ENCODE measurements at places on chromosomes 11 and 22.

- no peak for DNase-seq
Observed at GRCh38 chr11:94851864-94852636, 83.9 kb downstream of the AMOTL1 start.

- no peak for DNase-seq
Observed at GRCh38 chr11:47551086-47551485, 1.8 kb downstream of the CELF1 start.

DNA sequence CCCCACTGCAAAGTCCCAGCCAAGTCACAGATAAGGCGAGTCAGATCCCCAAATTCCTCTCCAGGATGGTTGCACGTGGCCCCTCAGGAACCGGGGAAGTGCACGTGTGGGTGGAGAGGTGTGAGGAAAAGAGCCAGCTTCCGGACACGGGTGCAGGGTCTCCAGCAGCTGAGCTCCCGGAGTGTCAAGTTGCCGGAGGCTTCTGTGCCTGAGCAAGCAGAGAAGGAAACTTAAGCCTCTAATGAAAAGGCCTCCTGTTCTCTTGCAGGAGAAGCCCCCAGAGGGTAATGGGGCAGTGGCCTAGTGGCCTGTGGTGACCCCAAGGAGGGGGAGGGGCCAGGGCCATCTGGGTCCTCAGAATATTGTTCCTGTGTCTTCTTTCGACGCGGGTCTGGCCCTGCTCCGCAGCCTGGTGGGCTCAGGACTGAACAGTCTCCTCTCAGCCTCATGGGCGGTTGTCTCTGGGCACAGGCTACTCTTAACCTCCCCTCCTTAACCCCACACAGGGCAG is 147.9 kb downstream of the FEZ1 start:
- DNase-seq = no peak

DNA sequence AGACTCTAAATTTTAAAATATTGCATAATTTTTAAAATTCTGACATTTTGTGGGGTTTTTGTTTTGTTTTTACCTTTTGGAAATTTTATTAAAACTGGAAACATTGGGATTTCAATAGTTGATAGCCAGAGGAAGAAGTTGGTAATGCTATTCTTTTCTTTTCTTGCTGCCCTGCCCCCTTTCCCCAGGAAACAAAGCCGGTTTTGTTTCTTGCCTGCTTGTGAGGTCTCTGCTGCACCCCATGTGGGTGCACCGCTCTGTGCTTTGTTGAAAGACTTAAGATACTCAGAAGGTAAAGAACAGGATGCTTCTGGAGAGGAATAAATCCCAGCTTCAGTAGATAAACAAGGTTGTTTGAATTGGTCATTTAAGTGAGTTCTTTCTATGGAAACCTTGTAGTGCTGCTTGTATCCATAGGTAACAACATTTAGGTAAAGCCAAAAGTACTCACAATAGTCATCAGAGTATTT is 87.5 kb downstream of the YAP1 start:
- no peak for DNase-seq

GRCh38 chr11:71940561-71941219 is 11.8 kb downstream of the RNF121 start:
- no peak for DNase-seq

- no peak for DNase-seq
Observed at GRCh38 chr11:76628408-76628947, 42.1 kb downstream of the LRRC32 start.

GRCh38 chr11:46378811-46379481 is 2.5 kb upstream of the MDK start:
- DNase-seq = no peak

DNA sequence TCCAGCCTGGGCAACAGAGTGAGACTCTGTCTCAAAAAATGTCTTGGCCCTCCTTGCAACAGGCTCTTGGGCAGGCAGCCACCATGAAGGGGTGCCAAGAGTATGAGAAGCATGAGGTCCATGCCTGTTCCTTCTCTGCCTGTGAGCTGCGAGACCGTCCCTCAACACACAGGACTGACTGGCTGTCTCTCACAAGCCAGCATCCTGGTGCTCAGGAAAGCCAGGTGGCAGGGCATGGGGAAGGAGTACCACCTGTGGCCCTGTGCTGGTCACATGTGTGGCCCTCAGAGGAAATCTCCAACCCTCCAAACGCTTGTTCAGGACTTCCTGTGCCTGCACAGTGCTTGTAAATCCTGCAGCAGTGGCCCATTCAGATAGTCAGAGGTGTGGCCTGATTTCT is 83.2 kb downstream of the ATXN10 start:
- DNase-seq = no peak

DNA sequence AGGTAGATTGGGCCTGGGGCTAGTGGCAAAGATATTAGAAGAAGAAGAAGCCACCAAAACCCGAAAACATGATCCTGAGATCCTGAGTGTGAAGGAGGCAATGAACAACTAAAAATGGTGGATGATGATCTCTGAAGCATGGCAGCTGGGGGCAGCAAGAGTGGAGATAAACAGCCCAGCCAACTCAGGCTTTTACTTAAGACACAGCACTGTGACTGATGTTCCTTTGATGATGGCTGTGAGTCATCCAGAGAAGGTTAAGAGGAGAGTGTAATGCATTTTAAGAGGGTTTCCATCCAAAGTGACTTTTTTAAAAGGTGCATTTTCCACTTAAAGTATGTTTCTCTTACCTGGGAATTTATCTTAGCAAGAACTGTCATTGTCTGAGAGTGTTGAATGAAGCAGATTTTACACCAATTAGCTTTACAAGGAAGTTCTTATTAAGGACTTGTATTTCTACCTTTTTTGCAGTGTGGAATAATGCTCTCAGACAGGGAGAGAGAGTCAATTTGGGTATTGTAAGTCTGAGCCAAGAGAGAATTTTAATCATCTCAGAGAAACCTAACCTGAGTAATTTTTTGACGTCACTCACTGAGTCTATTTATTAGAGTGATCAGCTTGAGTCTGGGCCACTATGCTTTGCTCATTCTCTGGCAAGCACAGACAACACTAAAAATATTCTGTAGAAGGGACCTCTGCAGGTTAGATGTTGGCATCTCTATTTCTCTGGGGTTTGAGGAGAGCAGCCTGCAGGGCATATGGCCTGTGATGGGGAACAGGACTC is 14.1 kb upstream of the CALCB start:
- no peak for DNase-seq

GRCh38 chr11:24240496-24241175 is 256.2 kb upstream of the LUZP2 start:
- DNase-seq = no peak

GRCh38 chr11:64586366-64586765 is 4.7 kb upstream of the SLC22A12 start:
- no peak for DNase-seq

GRCh38 chr22:46373921-46374662 is 38.6 kb downstream of the TRMU start:
- no peak for DNase-seq

- no peak for DNase-seq
Observed at GRCh38 chr11:115471367-115471766, 32.8 kb downstream of the CADM1 start.

DNA sequence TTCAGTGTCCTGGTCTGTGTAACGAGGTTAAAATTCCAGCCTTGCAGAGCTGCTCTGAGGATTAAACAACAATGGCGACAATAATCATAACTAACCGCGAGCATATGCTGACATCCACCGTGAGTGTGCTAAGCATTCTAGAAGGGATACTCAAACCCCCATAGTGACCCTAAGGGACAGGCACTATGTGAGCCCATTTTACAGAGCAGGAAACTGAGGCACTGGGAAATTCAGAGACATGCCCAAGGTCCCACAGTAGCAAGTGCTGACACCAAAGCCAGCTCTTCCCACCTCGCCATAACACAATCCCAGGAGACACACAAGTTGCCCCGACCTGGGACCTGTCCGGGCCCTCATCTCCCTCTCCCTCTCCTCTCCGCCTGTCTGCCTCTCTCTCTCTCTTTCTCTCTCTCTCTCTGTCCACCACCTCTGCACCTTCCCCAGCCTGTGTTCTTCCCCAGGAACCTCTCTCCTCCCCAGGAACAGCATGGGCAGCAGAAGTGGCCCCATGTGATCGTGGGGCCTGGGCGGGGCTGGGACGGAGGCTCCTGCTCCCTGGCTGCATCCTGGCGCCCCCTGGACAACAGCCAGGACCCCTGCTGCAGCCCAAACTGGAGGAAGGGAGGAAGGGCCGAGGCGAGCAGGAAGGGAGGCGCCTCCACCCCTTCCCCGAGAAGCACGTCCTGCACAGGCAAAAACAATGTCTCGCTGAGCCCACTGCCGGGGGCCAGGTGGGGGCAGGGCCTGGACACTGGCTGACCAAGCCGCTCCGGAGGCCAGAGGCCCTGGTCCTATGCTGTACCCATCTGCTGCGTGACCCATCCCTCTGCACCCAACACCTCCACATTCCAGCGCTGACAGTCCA is 14.8 kb upstream of the MFNG start:
- DNase-seq = no peak

GRCh38 chr11:128042290-128042751 is 545.0 kb downstream of the ETS1 start:
- DNase-seq = no peak

DNA sequence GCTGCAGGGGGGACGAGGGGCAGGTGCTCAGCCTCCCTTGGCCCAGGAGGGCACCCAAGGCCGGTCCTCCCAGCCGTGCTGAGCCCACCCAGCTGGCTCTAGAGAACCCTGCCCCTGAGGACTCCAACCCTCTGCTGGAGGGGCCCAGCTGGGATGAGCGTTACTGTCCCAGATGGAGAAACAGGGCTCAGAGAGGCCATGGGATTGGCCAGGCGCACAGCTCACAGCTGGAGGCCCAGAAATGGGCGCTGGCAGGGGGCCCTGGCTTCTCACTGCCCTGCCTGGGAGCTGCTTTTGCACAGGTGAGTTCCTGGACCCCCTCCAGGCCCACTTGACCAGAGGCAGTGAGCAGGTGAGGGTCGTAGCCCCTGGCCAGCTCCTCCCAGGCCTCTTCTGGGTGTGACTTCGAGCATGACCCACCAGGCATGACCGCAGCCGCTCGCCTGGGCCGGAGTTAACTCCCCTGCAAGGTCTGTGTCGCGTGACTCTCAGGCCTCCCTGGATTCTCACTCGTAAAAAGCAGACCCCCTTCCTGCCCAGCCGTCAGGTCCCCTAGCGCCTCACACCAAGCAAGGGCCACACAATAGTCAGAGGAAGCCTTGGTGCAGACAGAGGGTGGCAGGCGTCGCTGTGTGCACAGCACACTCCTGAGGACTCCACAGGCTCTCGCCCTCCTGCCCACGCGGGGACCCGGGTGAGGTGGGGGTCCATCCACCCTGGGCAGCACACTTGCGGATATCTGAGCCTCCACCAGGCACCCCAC is 19.7 kb upstream of the IL17REL start:
- no peak for DNase-seq

DNA sequence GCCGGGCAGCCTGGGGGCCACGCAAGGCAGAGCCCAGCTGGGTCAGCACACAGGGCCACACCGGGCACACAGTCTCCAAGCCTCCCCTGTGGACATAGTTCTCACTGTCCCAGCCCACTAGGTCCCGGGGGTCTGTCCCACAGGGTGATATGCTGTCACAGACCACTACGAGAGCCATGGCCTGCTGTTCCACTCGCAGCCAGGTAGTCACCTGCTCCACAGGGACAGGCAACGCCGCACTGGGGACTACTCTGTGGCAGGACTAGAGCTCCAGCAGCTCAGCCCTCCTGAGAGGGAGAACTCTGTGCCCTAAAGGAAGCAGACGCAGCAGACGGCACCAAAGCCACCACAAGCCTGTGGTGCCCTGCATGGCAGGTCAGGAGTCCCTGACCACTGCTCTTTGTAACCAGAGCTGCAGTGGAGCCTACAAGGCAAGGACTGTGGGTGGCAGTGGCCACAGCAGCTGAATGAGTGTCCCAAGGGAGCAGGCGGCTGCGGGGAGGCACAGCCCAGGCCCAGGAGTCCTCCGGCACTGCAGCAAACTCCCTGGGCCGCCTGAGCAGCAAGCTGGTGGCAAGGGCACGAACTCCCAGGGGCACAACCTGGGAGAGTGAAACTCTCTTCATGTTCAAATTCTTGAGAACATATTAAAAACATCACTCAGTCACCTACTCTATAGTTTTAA is 171.2 kb upstream of the GRK3 start:
- no peak for DNase-seq

DNA sequence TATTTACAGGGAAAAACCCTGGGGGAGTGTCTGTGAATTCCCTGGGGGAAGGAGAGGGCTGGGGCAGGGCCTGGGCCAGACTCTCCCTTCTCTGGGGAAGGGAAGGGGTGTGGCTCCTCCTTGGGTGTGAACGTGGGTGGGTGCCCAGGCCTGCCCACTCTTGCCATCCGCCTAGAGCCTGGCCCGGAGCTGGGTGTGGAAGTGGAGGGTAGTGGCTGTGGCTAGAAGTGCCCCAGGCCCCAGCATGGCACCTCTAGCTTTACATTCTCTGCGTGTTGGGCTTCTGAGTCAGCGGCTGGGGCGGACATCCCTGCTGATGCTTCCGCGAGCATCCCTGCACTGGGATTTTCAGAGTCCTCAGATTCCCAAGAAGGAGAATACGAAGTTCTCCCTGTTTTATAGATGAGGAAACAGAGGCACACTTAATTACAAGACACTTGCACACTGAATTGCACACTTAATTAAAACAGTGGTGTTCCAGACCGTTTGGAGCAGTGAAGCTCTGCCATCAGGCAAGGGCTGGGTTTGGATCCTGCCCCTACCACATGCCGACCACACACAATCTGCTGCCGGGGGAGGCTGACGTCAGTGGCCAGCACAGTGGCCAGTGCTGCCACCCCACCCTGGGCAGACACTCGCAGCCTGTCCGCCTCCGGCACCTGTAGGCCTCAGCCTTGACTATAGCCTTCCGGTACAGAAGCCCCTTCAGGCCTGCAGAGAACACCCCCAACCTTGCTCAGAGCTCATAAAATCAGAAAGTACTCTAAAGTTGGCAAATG is 7.6 kb downstream of the BAD start:
- no peak for DNase-seq

Data from SW 1271 (cell line).